ENCODE measurements at places on chromosomes 12 and 14. TPM values are rescaled to one million over a fixed set of nuclear protein-coding genes. Genes with fewer than 3 reads are reported as not detected.

- H3K4me1 ChIP-seq = peaks cover 22% of the 10 kb centered on the region
- DNase-seq = no peak
- no peak overlapping the region for H3K4me3 ChIP-seq
- 0 out of 2 replicates have a peak, but pooled peaks cover 3% of the 10 kb centered on the region for H3K36me3 ChIP-seq
- H3K27me3 ChIP-seq = no peaks in the 10 kb centered on the region
Observed at GRCh38 chr12:124147575-124147974, 147.3 kb upstream of the RFLNA start.

GRCh38 chr14:43042408-43042807 lies 1435.7 kb downstream of the LRFN5 start:
- no peaks in the 10 kb centered on the region for H3K27me3 ChIP-seq
- H3K4me1 ChIP-seq = no peaks in the 10 kb centered on the region
- DNase-seq = no peak
- no peaks in the 10 kb centered on the region for H3K36me3 ChIP-seq
- no peak overlapping the region for H3K27ac ChIP-seq

- H3K4me3 ChIP-seq = no peak overlapping the region
- H3K27ac ChIP-seq = no peak overlapping the region
- H3K36me3 ChIP-seq = no peaks in the 10 kb centered on the region
- no peak for DNase-seq
- H3K27me3 ChIP-seq = no peaks in the 10 kb centered on the region
- peaks cover 4% of the 10 kb centered on the region for H3K4me1 ChIP-seq
Observed at GRCh38 chr14:102234331-102235264, 70.4 kb downstream of the MOK start.

DNA sequence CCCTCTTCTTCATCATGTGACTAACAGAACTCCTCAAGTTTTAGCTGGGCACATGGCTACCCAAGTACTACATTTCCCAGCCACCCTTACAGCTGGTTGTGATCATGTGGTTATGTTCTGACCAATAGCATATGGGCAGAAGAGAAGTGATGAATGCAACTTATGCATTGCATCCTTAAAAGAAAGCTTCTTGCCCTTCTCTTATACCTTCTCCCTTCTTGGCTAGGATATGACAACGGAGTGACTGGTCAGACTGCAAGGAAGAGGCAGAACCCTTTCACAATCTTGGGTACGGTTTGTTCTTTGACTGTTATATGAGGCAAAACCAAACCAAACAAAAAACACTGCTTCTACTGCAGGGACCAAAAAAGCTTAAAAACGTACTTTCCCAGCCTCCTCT lies 66.5 kb upstream of the MAX start:
- H3K36me3 ChIP-seq = no peaks in the 10 kb centered on the region
- no peaks in the 10 kb centered on the region for H3K27me3 ChIP-seq
- H3K4me3 ChIP-seq = no peak overlapping the region
- peaks cover 3% of the 10 kb centered on the region for H3K4me1 ChIP-seq

DNA sequence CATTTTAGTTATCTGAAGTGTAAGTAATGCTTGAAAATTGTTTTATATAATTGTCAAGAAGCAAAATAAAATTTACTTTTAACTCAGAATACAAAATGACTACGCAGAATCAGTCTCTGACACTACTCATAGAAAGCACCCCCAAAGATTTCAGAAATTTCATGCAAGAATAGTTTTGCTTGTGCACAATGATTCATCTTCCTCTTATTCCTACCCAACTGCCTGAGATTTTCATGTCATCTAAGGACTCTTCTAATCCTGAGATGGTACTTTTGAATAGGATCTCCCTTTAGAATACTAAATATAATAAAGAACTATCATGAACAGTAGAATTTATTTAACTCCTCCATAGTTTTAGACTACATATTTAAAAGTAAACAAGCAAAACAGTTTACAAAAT lies 485.3 kb upstream of the MGAT4C start:
- no peaks in the 10 kb centered on the region for H3K36me3 ChIP-seq
- H3K27ac ChIP-seq = no peak overlapping the region
- H3K4me3 ChIP-seq = no peak overlapping the region
- no peak for DNase-seq

GRCh38 chr14:104746934-104747481 lies 5.9 kb upstream of the SIVA1 start:
- no peak for DNase-seq
- H3K27me3 ChIP-seq = no peaks in the 10 kb centered on the region
- no peaks in the 10 kb centered on the region for H3K4me1 ChIP-seq
- H3K27ac ChIP-seq = no peak overlapping the region
- no peak overlapping the region for H3K4me3 ChIP-seq
- H3K36me3 ChIP-seq = no peaks in the 10 kb centered on the region

DNA sequence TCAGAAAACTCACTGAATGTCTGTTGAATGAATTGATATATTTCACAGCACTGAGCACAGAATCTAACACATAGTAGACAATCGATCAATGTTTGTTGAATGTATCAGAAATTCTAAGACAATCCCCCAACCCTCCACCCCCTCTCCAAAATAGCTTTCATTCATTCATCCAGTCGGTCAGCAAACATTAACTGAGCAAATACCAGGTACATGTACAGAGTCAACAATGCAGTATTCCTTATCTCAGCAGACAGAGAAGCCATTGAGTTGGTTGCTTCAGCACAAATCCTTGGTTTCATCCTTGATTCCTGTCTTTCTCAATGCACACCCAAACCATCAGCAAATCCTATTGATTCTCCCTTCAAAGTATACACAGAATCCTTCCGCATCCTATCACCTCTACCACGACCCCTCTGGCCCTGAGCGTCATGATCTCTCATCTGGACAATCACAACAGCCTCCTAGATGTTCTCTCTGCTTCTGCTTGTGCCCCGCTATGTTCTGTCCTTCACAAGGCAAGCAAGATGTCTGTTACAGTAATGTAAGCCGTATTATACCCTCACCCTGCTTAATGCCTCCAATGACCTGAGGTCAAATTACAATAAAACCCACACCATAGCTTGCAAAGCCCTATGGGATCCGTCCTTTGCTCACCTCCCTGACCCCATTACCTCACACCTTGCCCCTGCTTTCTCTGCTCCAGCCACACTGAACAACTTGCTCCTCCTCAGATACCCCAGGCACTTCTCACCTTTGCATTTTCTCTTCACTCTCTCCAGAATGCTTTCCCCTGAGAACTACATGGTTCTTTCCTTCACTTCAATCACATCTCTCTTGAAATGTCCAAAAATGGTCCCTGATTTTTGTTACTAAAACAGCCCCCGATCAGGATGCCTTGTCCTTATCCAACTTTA lies 738.1 kb upstream of the TBX3 start:
- H3K27ac ChIP-seq = no peak overlapping the region
- peaks cover 4% of the 10 kb centered on the region for H3K4me1 ChIP-seq
- no peak overlapping the region for H3K4me3 ChIP-seq

DNA sequence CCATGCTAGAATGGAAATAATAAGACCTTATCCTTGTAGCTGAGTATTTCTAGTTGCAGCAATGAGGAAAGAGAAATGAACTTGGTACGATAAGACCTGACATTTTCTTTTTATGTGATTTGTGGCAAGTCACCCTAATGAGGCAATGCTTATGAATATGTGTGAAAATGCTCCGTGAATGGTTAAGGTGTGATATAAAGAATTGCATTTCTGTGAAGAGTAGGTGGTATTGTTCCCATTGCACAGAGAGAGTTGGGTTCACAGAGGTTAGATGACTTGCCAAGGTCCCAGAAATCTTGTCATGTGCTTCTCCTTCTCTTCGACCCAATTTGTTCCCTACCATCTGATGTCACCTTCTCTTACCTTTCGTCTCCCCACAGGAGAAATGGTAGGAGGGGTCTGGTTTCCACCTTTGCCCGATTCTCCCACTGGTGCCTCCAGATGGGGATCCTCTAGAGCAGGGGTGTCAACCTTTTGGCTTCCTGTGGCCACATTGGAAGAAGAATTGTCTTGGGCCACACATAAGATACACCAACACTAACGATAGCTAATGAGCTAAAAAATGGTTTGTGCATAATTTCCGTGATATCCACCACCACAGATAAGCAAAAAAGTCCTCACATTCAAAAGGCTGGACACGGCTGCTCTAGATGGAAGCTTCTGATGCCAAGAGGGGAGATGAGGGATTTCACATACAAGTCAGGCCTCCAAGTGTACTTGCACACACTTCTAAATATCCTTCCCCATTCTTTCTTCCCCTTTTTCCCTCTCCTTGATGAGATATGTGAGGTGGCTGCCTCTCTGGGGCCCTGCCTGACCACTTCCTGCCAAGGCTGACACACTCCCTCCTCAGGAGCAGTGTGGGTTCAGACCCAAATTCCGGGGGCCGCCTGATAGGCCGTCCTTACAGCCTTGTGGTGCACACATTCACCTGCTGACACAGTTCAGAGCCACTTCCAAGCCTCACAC lies 96.1 kb downstream of the PLXNC1 start:
- no peak for DNase-seq
- H3K4me3 ChIP-seq = no peak overlapping the region
- no peaks in the 10 kb centered on the region for H3K27me3 ChIP-seq
- no peaks in the 10 kb centered on the region for H3K36me3 ChIP-seq
- H3K4me1 ChIP-seq = peaks cover 4% of the 10 kb centered on the region

GRCh38 chr12:1633459-1633858 lies 4.4 kb downstream of the WNT5B start:
- DNase-seq = no peak
- H3K27ac ChIP-seq = no peak overlapping the region
- H3K36me3 ChIP-seq = no peaks in the 10 kb centered on the region
- peaks cover 19% of the 10 kb centered on the region for H3K4me1 ChIP-seq

DNA sequence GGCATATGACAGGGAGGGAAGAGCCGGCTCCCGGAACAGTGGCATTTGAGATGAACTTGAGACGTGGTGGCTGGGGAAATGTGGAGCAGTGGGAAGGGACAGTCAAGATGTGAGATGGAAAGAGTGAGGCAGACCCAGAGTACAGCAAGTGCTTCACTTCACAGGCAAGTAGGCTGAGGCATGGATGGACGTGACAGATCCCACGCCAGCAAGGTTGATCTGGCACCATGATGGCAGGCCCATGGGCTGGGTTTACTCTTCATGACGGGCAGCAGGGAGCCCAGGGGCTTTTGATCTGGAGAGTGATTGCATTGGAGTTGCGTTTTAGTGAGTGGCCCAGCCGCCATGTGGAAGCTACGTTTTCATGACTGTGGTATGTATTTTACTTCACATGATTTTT lies 17.9 kb upstream of the EML1 start:
- peaks cover 18% of the 10 kb centered on the region for H3K4me1 ChIP-seq
- no peak overlapping the region for H3K27ac ChIP-seq
- H3K27me3 ChIP-seq = no peaks in the 10 kb centered on the region
- no peak overlapping the region for H3K4me3 ChIP-seq

- no peaks in the 10 kb centered on the region for H3K4me1 ChIP-seq
- H3K27me3 ChIP-seq = no peaks in the 10 kb centered on the region
- no peak overlapping the region for H3K27ac ChIP-seq
- no peak for DNase-seq
- H3K36me3 ChIP-seq = no peaks in the 10 kb centered on the region
Observed at GRCh38 chr14:67232066-67232465, 9.2 kb upstream of the PALS1 start.

OAS3 gene
- total RNA-seq = 0.73 TPM

RPL10L gene
- not detected for total RNA-seq

TGFB3 gene
- 2.1 TPM for total RNA-seq

ADGRD1 gene
- total RNA-seq = 1.3 TPM

Measured in H1 (cell line).